ENCODE measurements at places on chromosomes 3 and 15.

DNA sequence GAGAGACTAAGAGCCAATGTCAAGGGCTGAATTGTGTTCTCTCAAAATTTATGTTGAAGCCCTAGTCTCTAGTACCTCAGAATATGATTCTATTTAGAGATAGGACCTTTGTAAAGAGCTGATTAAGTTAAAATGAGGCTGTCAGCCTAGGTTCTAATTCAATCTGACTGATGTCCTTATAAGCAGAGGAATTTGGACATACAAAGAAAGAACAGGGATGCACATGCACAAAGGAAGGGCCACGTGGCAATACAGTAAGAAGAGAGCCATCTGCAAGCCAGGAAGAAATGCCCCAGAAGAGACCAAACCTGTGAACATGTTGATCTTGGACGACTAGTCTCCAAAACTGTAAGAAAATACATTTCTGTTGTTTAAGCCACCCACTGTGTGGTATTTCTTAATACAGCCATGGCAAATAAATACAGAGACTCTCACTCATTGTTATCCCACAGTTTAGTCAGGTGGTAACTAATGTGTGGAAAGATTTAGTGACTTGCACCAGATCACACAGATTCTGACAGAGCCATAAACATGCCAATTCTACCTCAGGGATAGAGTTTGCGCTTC, 652.2 kb downstream of the NAALADL2 start:
- DNase-seq, result no peak

DNA sequence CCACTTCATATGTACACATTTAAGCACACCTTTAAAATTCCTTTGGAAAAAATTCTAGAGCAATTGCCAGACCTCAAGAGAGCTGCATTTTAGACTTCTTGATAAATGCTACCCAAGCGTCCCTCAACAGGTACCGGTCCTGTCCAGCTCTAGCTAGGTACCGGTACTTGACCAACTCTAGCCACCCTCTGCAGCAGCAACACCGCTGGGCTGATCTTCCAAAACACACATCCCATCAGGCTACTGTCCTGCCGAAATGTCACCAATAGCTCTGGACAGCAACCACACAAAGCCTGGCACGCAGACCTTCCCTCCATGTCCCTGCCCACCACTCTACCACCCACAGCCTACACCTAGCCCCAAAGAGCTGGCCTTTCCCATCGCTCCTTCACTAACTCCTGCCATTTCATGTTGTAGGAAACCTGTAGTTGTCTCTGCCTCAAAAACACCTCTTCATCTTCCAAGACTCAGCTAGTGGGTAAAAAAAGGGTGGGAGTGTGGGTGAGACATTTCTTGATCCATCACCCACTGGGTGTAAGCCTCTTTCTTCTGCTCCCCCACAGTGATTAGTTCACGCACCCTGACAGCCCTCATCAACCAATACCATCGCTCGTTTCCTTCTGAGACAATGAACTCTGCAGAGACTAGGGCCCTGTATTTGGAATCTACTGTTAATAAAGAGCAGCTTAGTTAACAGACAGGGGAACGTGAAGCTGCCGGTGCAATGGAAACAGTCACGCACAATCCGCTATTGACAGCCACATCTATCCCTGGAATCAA, 6.8 kb downstream of the CHSY1 start:
- no peak for DNase-seq

GRCh38 chr3:49966233-49966942, 26.4 kb downstream of the RBM6 start:
- no peak for DNase-seq

DNA sequence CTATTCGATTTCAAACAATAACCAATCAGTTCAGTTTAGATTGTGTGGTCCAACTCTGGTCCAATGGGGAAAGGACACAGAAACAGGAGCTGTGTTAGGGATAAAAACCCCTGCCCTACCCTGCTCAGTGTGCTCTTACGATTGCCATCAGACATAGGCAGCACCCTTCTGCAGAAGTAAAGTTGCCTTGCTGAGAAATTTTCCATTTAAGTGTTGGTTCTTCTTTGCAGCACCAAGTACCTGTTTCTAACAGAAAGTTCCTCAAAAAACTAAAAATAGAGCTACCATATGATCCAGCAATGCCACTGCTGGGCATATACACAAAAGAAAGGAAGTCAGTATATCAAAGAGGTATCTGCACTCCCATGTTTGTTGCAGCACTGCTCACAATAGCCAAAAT, 206.2 kb upstream of the CNTN4 start:
- no peak for DNase-seq

DNA sequence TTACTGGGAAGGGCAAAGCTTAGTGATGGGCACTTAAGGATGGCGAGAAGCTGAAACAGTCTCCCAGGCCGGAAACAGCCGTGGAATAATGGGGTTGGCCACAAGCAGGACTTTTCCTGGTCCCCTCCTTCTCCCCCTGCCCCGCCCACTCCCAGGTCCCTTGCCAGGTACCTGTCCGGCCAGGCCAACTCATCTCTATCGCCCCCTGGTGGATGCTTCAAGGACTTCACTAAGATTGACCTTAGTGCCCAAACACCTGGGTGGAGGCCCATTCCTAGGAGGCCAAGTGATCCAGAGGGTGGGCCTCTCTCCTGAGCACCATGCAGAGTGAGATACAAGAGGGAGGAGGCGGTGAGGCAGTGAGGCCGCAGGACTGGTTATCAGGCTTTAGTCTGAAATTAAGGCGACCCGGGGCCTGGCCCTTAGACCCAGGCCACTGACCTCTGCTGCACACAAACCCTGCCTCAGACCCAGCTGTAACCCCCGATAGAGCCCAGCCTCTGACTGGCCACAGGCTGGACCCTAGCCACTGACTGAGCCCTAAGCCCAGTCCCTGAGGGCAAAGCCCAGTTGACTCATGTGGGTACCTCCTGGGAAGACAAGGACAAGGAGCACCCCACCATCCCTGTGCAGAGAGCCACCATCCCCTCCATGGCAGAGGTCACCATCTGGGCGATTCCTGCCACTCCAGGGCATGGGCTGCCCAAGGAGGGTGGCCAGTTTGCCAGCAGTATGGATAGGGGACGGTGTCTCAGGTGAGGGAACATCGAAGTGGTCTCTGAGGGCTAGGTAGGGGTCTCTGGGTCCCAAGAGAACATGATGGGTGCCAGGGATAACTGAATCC, 37.6 kb downstream of the VIPR1 start:
- DNase-seq, result peak; percentile 54

DNA sequence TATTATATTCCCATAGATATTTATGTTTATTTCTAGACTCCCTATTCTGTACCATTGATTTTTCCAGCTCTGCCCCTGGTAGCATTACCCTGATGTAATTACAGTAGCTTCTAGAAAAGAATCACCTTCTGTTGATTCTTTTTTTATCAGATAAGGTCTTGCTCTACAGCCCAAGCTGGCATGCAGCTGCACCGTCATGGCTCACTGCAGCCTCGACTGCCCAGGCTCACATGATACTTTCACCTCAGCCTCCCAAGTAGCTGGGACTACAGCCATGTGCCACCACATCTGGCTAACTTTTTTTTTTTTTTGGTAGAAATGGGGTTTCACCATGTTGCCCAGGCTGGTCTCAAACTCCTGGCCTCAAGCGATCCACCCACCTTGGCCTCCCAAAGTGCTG, 41.8 kb downstream of the SLC24A1 start:
- peak; percentile 94 for DNase-seq

DNA sequence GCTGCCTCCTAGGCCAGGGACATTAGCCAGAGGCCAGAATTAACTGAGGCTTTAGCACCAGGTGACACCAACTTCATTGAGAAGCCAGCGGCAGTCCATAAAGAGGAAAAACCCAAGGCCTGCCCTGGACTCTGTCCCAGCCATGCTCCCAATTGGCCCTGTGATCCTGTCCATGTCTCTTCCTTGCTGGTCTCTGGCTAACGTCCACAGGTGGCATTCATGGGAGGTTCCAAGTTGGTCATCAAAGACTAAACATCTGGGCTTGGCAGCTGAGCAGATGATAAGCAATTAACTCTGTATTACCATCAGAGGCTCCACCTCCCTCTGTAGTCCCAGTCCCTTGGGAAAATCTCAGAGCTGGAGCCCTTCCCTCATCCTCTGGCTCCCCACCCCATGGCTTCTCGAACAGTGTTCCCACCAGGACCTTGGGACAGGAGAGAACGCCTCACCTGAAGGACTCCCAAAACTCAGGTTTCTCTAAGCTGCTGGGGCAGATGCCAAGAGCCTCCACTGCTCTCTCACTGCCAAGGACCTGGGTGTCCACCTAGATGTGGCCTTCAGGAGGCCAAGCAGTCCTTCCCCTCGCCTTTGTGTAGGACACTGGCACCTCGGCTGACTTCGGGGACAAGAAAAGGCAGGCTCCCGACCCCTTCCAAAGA, 40.4 kb downstream of the GOLGA6A start:
- DNase-seq, result no peak

GRCh38 chr15:64476550-64476949, 16.2 kb downstream of the ZNF609 start:
- no peak for DNase-seq

- DNase-seq, result no peak
These were observed 75.3 kb downstream of the RFX7 start for GRCh38 chr15:56168394-56168793.

GRCh38 chr15:38012894-38013293, 78.5 kb downstream of the TMCO5A start:
- DNase-seq, result no peak

- DNase-seq, result no peak
These were observed 95.1 kb upstream of the ZPLD1 start for GRCh38 chr3:102339671-102340070.

GRCh38 chr3:179677884-179678283, 25.0 kb downstream of the USP13 start:
- DNase-seq, result no peak

- DNase-seq, result no peak
These were observed 46.8 kb downstream of the MB21D2 start for GRCh38 chr3:192870822-192871221.

- DNase-seq, result no peak
These were observed 289.7 kb upstream of the TPM1 start for GRCh38 chr15:62752657-62753517.

- no peak for DNase-seq
These were observed 10.7 kb downstream of the CEP63 start for GRCh38 chr3:134496471-134497071.

DNA sequence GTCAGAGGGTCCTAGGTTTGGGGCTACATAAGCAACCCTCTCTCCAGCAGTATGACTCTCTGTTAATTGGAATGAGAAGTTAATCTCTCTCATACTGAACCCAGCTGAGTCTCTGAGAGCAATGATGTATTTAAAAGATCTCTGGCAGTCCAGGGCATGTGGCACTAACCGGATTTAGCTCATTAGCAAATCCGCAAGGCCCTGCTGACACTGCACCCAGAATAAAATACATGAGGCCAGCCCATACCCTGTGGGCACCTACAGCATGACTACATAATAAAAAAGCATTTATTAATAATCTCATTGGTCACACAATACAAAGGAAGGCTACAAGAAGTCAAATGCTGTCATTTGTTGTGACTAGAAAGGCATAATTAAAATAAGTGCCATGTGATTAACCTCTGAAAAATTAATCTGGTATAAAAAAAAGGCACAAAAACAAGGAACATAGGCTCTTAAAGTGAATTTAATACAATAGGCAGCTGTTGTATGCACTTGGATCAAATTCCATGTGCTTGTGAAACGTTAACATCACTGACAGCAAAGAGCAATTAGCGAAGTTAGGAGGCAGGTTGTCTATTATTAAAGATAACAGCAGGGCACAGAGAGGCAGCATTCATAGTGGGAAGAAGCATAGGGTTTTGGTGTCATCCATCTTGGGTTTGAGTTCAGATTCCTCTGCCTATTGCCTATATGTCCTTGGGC, 381.2 kb downstream of the WDR72 start:
- no peak for DNase-seq

DNA sequence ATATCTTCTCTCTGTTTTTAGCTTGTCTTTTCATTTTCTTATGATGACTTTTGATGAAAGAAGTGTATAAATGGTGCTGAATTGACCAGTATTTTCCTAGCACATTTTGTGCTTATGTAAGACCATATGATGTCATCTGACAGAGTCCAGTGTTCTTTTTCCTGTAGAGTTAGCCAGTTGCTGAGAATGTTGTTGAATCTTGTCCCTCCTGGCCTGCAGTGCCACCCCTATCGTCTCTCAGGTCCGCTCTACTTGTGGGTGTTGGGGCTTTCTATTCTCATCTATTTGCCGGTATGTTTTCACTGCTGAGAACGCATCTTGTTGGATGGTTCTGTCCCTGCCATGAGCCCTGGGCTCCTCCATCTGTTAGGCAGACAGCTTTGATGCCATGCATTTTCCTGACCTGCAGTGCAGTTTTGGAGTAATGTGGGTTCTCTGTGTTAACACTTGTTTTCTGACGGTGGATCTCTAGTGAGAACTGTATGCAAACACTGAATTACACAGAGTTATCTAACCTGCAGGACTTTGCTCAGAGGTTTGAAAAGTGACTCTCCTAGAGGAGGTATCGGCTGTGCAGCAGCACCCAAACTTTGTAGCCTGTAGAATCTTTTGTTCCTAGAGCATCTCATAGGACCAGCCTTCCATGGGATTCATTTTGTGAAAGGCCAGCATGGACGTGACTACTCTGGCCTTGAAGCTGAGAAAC, 44.6 kb downstream of the SLC6A20 start:
- DNase-seq, result no peak

DNA sequence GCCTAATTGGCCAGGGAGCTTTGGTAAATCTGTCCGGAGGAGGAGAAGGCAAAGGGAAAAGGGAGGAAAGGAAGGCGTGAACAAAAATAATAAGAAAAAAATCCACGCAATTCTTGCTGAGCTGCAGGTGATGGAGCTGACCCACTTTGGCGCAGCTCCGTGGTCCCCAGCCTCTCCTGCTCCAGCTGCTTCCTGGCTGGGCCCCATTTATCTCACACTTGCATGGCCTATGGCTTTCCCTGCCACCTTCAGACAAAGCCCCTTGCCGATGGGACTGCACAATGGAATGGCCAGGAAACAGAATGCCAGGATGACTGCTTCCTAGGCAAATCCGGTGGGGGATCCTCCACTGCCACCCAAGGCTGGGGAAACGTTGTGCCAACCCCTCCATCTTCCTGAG, 6.9 kb downstream of the INSYN1 start:
- DNase-seq, result no peak

DNA sequence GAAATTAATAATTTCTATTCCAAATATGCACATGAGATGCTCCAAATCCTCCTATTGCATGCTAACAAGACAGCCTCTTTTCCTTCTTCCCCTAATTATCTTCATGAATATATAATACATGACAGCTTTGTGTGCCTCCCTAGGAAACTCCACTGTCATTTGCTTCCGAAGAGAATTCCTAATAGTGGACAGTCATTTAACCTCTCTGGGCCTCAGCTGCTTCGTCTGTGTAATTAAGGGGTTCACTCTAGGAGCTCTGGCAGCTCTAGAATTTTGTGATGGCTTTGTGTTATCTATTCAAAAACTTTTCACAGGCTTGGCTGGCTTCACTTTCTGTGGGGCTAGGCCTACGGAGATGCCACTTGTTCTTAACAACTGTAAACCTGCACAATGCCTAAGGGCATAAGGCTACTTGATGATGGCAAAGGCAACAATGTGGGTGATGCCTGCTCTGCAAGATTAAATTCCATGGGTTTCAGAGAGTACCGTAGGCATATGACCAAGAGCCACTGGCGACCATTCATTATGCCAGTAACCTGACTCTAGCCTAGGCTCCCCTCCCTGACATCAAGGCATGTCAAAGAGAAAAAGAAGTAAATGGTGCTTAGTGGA, 333.8 kb upstream of the UMPS start:
- DNase-seq, result no peak
